ENCODE measurements at places on chromosomes 1 and 21.

DNA sequence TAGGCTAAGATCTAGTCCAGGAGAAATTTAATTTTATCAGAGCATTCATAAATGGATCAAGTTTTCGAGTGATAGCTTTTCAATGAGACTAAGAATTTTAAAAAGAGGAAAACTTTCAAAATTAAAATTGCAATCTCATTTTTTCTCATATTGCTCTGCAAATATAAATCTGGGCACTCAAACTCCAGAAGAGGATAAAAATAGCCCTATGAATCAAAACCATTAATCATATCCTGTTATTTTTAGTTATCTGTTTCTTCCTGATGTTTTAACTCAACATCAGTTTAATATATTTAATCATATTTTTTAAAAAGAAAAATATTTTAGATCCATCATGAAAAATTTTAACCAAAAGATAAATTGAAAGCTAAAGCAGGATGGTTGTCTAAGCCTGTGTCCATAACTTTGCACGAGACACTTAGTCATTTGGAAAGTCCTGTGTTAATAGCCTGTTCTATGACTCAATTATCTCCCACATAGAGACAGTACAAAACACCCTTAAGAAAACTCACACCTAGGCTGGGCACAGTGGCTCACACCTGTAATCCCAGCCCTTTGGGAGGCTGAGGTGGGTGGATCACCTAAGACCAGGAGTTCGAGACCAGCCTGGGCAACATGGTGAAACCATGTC, 17.1 kb upstream of the PRRC2C start:
- DNase-seq = no peak

DNA sequence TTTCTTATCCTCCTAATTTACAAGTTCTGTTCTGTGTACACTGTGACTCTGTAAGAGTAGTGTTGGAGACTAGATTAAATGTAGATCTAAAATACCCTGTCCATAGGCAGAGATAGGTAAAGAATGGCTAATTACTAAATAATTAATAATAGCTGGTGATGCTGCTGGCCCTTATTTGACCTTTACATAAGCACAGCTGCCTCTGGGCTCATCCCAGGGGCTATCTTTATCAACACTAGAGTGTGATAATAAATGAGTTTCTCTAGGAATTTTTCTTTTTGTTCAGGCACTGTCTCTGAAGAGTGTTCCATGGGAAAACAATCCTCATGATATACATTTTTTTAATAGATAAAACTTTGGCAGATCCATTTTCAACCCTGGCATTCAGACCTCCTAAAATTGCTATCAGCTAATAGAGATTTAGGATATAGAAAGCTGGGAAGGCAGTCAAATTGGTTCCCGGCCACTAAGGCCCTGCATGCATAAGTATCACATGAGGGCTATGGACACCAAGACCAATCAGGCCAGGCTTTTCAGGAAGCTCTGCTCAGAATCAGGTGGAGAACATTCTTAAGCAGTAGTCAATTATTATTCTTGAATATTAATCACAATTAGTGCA, 107.2 kb downstream of the ROR1 start:
- no peak for DNase-seq

GRCh38 chr1:62230718-62231117, 36.1 kb downstream of the L1TD1 start:
- DNase-seq = no peak

DNA sequence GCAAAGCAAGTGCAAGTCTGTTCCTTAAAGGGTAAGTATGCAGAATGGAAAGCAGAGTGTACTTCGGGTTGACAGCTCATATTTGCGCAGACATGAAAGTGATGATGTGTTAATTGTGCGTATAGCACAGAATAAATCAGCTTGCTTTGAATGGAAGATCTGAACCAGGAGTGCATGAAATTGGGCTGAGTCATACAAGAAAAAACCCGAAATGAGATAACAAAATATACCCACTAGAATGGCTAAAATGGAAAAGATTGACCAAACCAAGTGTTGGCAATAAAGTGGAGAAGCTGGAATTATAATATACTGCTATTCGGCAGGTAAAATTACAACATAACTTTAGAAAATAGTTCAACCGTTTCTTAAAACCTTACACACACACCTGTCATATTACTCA, 28.5 kb downstream of the CR1L start:
- no peak for DNase-seq

- DNase-seq = peak; percentile 21
Measured at GRCh38 chr21:25507522-25507921, 99.8 kb downstream of the MRPL39 start.

DNA sequence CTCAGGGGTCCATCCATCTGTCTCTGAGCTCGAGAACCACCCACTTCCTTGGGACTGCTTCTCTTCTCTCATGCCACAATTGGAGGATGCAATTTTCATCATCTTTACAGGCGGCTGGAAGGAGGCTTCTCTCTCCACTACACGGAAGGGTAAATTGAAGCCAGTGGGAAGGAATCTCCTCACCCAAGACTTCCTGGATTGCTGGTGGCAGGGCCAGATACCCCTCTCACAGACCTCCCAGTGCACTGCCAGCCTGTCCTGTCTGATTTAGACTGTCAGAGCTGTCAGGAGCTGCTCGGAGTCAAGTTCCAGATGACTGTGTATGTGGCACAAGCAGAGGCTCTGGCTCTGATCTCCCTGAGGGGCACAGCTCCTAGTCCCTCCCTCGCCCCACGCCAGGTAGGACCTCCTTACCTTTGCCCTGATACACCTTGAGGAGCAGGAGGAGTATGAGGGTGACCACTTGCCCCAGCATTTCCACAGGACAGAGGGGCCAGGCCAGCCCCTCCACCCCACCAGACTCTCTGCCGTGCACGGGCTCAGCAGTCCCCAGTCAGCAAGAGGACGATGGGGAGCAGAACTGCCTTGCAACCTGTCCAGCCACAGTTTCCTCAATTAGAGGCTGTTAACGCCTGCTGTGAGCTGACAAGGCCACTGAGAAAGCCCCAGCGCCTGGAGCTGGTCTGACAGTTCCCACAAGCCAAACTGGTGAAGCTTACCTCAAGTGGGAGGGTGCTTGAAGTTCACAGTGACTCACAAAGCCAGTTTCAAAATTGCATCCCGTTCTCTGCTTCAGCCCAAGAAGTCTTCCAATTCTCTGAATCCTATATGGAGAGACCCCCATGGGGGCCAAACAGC, at the start of gene CD244:
Gene CD244, minus strand, starts transcription at position 685 of the 858 bp plus-strand sequence. Its CDS starts 210 bp downstream, at position 475.
- DNase-seq = peak; percentile 69

GRCh38 chr1:14835725-14836124, 237.2 kb downstream of the KAZN start:
- no peak for DNase-seq

- no peak for DNase-seq
Measured at GRCh38 chr1:226578946-226579578, 30.5 kb downstream of the STUM start.

DNA sequence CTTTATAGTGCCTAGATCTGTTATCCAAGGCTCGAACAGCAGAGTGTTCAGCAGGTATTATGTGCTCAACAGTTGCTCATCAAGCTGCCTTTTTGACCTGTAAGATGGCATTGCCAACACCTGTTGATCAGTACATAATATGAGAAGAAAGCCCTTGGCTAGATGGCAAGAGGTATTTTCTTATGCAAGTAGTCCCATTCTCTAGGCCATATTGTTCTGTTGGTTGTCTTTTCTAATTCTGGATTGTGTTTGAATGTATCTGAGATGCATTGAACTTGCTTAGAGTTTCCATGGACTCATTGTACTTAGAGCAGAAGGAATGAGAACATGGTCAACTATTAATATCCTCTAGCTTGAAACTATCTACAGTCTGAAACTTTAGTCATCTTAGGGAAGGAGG, 57.4 kb downstream of the LRRC8D start:
- no peak for DNase-seq
